ENCODE measurements at places on chromosomes 6 and 20.

- no peak for DNase-seq
These were observed 161.6 kb upstream of the MARCKS start for GRCh38 chr6:113695516-113695915.

GRCh38 chr6:37580176-37580955 is 80.7 kb upstream of the CCDC167 start:
- no peak for DNase-seq

- DNase-seq: no peak
These were observed 107.0 kb downstream of the POPDC3 start for GRCh38 chr6:105072798-105073199.

DNA sequence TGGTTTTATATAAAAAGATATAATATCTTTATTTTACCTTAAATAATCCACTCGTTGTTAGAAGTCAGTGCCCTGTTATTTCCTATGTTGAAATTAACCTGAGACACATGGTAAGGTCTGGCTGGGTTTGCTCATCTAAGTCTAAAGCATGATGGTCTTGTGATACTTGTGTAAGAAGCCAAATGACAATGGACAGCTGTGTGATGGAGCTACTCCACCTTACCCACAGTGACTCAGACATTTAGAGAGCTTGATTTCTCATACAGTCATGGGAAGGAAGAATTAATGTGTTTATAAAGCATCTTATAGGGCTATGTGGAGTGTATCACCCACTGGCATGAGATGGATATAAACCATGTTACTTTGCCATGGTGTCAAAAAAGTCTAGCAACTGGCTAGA is 11.7 kb downstream of the CTCFL start:
- no peak for DNase-seq

GRCh38 chr6:115191989-115192388 is 849.2 kb upstream of the HS3ST5 start:
- DNase-seq: no peak

DNA sequence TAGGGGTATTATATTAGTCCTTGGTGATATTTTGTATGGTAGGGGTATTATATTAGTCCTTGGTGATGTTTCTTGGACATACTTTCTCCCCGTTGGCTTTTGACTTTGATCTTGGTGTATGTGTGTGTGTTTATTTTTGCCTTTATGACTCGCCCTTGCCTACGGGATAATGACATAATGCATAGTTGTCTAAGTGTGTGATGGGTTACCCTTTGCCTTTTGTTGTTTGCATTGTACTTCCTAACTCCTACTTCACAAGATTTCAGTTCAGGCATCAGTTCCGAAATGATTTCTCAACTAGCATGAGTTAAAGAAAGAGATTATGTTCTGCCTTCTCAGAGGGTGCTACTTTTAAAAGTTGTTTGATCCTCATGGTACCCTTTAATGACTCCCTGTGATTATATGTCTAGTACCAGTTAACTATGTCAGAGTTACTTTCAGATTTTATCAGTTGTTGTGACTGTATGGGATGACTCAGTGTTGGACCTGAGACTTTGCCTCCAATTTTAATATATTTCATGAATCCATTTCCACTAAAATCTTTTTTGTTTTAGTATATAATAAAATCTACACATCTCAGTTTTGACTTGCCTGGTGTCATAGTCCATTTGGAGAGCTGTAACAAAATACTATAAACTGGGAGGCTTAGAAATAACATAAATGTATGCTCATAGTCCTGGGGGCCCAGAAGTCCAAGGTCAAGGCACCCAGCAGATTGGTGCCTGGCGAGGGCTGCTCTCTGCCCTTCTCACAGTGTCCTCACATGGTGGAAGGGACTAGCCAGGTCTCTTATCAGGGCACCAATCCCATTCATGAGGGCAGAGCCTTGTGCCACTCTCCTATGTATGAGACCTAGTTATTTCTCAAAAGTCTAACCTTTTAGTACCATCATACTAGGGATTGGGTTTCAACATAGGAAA is 34.1 kb downstream of the CDYL start:
- DNase-seq: no peak

- DNase-seq: no peak
These were observed 23.0 kb downstream of the ERGIC3 start for GRCh38 chr20:35564905-35565304.

DNA sequence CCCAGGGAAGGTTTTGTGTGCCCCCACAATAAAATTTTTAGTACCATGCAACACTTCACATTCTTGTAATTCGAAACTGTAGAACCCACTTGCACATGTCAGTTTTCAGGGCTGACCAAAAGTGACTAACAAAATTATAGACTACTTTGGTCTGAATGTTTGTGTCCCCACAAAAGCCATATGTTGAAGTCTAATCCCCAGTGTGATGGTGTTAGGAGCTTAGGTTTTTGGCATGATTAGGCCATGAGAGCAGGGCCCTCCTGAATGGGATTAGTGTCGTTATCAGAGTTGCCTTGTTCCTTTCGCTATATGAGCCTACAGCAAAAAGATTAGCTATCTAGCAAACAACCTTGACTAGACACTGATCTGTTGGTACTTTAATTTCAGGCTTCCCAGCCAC is 49.0 kb upstream of the TENT5A start:
- no peak for DNase-seq

DNA sequence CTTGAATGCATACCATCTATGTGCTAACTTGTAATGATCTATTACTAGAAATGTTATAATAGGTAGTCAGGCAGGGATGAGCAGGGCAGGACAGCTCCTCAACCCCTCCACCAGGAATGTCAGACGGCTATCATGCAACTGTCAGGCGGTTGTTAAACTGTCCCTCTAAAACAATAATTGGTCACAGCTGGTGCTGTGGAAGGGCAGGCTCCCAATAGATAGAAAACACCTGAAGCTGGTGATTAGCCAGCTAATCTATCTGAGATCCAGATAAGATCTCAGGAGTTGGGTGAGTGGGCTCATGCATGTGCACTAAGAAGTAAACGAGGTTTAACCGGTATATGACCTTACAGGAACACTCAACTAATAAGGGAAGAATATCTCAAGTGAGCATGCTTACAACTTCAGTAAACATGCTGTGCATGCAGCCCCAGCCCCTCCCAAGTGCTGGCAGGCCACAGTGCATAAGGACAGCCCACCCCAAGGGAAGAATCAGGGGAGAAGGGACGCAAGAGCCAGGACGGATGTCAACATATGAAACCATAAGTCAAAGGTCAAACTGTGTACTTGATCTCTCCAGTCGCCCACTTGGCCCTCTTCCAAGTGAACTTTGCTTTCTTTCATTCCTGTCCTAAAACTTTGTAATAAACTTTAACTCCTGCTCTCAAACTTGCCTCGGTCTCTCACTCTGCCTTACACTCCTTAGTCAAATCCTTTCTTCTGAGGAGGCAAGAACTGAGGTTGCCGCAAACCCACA is 566.2 kb upstream of the NRSN1 start:
- DNase-seq: peak; percentile 34

GRCh38 chr20:63706852-63707557 is 771 bp downstream of the ARFRP1 start:
- DNase-seq: no peak

DNA sequence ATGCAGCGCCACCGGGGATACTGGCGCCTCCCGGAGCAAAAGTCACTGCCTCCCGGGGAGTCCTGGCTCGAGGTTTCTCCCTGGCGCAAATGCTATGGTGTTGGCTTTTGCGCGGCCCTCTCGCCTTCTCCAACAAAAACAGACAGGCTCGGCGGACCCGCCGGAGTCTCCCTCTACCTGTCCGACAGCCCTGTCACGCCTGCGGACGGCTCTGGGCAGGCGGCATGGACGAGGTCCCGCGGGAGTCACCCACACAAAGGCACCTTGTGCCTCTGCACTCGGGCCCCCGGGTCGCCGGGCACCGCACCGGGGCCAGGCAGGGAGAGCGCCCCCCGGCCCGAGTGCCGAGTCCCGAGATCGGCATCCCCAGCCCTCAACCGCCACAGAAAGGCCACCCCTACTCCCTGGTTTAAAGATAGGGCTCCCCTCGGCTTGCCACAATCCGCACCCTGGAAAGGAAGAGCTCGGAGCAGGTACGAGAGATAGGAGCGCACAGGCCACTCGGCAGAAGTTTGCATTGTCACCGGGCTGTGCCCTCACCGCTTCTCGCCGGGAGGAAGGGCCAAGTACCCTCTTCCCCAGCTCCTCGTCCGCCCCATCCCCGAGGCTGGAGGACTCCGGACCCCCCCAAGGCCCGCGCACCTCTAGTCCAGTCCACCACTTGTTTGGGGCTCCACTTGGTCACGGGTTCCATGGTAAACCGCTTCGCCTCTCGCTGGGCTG is 903 bp downstream of the CNKSR3 start:
- no peak for DNase-seq

DNA sequence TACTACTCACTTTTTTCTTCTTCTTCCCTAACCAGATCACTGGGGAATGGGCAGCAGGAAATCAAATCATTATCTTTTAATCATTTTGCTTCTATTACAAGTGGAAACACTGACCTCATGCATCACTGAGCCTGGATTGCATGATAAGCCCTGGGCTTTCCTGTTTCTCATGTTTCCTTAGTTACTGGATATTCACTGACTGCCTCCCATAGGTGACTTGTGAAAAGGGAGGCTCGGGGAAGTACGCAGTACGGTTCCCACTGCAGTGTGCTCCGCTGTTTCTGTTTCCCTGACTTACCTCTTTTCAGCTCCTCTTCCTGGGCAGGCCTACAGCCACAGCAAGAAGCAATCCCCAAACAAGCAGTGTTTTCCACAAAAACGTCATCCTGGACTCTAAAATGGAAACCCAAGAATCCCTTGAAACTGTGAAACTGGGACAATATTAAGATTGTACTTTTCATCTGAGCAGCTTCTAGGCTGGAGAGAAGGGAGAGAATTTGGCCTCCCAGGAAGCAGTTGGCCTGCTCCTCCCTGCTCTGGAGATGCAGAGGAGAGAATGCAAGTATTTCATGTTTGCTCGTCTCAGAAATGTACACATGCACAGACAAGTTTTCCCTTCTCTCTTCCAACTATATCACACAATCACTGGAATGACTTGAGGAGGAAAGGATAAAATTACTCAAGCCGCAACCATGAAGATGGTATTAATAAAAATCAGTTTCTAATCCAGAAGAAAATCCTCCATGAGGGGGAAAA is 13.1 kb downstream of the BTNL2 start:
- no peak for DNase-seq

DNA sequence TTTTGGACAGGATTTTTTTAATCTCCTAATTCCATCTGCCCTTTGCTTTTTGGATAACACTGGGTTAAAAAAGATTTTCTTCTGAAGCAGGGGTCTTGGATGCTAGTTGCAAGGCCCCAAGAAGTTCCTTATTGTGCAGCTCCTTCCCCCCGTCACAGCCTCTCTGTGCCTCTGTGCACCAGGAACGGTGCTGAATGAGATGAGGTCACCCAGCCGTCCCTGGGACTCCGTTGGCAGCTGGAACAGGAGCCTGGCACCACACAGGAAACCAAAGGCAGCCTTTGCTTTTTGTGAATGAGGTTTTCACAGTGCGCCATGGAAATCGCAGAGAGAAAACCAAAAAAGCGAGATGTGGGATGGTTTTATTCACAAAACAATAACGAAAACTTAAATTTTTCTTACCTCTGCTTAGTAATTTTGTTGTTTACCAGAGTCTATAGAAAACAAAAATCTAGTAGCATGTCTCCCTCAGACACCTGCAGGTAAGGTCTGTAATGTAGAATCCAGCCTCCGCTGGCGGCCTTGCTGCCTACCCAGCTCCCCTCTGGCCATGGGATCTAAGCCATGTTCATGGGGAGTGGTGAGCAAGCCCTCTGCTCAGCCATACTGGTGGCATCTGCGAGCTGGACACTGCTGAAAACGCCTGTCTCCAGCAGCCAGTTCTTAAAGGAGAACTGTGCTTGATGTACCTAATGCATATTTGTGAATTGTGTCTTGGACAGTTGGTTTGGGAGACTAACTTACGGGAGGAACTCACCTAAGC is 40.4 kb upstream of the SYNJ2 start:
- no peak for DNase-seq

DNA sequence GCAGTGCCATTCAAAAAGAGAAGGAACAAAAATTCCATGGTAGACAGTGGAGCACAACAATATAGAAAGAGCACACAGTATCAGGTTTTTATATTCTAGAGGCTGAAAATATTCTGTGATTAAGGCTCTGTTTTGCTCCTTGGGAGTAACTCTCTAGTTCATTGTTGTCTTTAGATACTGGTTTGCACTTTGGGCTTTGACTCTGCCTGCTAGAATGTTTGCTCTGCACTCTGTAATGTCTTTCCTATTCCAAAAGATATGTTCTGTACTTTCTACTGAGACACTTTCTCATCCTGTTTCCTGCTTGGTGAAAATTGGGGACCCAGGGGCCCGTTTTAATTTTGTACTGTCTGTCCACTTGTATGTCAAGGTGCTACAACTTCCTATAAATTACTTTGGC is 564.7 kb downstream of the BMP2 start:
- no peak for DNase-seq

DNA sequence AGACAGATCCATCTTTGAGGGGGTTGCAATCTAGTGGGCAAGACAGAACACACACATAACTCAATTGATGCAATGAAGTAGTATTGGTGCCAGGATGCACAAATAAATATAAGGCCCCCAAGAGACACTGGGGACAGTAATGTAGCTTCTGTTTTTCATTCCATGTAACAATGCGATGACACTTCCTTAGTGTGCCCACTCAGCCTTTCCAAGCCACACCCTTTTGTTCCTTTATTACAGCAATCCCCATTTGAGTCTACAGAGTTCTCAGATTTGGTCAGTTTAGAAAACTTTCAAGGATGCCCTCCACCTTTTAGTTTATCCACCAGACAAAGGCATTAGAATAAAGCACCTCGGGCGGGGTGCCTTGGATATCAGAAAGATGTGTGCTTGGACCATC is 15.5 kb downstream of the TGM3 start:
- DNase-seq: no peak

GRCh38 chr6:77638129-77638830 is 14.6 kb upstream of the MEI4 start:
- DNase-seq: no peak

DNA sequence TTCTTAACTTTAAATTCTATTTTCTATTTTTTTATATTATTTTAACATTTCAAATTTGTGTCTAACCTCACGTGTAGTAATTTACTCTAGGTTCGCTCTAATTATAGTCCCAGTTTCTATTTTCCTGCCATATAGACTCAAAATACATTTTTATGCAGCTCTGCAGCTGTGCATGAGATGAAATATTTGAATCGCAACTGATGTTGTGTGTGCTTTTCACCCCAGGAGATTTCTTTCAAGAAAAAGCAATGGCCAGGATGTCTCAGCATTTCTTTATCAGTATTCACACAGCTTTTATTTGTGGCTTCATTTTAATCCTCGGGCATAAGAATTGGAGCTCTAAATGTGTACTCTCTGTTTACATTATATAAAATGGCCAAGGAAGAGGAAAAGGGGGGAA is 157.6 kb downstream of the HDGFL1 start:
- DNase-seq: no peak

DNA sequence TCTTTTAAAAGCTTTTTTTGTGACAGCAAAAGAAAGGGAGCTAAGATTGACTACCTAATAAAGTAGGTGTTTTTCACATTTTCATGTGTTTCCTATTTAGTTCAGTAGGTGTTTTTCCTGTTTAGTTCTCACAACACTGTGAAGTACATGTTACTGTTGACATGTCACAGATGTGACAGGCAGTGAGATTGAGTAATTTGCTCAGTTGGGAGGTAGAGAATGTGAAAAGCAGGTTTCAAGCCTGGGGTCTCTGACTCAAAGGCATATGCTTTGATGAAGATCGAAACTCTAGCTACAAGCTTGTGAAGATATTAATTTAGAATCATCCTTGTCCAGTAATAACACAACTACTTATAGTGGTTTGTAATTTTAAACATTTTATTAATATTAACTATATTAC is 43.1 kb downstream of the SLX4IP start:
- DNase-seq: no peak

Data from left renal cortex interstitium (tissue), 4 donors.